ENCODE measurements at places on chromosomes 11 and 22.
A peak's percentile ranks its signal among the peaks of the same experiment; 100 is the strongest.

GRCh38 chr22:46107089-46107664, 43.1 kb upstream of the PPARA start:
- DNase-seq, result no peak

GRCh38 chr11:1130276-1131032, 27.3 kb upstream of the MUC5AC start:
- no peak for DNase-seq

DNA sequence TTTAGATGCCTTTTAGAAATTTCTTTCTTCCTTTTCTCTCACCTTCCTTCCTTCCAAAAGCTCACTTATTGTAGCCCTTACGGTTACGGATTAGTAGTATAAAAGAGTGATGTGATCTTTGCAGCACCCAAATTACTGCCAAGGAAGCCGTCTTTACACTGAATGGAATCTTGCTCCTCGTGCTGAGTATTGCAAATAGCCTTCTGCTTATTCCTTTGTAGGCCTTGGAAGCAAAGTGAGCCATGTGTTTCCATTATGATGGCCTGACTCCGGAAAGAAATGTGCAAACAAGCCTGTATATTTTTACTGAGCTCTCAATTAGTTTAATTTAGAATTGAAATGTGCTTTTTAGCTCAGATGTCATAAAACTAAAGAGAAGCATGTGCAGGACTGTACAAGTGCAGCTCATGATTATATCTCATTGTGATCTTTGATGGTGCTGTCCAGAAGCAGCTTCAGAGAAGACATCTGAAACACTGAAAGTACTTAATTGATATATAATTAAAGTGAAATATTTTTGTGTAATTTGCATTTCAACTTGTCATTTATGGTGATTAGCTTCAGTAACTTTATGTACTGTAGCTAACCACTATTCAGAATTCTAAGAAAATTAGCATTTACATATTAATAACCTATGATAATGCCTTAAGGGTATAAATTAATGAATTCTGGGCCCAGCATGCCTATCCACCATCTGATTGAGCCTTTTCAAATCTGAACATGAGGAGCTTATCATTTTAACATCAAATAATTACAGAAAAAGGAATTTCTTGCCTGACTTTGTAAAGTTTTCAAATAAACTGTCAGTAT, 129.3 kb downstream of the GRIA4 start:
- no peak for DNase-seq

DNA sequence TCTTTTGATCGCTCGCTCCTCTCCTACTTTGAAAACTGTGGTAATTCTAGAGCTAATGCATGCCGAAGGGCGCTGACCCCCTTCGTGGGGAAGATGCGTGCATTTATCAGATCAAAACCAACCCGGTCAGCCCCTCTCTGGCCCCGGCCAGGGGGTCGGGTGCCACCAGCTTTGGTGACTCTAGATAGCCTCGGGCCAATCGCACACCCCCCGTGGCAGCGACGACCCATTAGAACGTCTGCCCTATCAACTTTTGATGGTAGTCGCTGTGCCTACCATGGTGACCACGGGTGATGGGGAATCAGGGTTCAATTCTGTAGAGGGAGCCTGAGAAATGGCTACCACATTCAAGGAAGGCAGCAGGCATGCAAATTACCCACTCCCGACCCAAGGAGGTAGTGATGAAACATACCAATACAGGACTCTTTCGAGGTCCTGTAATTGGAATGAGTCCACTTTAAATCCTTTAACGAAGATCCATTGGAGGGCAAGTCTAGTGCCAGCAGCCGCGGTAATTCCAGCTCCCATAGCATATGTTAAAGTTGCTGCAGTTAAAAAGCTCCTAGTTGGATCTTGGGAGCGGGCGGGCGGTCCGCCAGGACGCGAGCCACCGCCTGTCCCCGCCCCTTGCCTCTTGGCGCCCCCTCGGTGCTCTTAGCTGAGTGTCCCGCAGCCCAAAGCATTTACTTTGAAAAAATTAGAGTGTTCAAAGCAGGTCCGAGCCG, 3898.2 kb upstream of the OR11H1 start:
- DNase-seq, result no peak

- no peak for DNase-seq
Measured at GRCh38 chr22:17960695-17961445, 63.5 kb downstream of the MICAL3 start.

GRCh38 chr22:36478966-36479365, 2.5 kb downstream of the TXN2 start:
- no peak for DNase-seq

- DNase-seq, result no peak
Measured at GRCh38 chr11:48081151-48082010, 101.0 kb downstream of the PTPRJ start.

GRCh38 chr22:30919973-30920372, 48.6 kb downstream of the MORC2 start:
- DNase-seq, result no peak

GRCh38 chr22:24392218-24392931, 35.0 kb upstream of the ADORA2A start:
- no peak for DNase-seq

GRCh38 chr11:6742260-6742659, 29.5 kb downstream of the OR2AG2 start:
- DNase-seq, result no peak

DNA sequence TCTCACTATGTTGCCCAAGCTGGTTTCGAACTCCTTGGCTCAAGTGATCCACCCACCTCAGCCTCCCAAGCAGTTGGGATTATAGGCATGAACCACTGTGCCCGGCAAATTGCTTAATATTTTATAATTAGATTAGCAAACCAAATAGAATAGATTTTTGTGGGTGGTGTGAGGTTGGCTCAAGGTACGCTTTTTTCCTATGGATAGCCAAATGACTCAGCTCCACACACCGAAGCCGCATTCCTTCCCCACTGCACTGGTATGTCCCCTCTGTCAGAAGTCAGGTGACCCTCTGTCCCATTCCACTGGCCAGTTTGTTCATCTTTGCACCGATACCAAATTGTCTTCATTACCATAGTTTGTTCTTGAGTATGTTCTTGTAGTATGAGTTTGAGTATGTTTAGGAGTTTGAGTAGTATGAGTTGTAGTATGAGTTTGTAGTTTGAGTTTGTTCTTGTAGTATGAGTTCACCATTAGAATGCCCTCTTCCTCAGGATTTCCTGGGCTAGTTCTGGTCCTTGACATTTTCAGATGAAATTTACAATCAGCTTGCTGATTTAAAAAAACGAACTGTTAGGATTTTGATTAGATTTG, 19.4 kb downstream of the SUSD2 start:
- no peak for DNase-seq

GRCh38 chr11:57353852-57354251, 15.7 kb downstream of the P2RX3 start:
- no peak for DNase-seq

DNA sequence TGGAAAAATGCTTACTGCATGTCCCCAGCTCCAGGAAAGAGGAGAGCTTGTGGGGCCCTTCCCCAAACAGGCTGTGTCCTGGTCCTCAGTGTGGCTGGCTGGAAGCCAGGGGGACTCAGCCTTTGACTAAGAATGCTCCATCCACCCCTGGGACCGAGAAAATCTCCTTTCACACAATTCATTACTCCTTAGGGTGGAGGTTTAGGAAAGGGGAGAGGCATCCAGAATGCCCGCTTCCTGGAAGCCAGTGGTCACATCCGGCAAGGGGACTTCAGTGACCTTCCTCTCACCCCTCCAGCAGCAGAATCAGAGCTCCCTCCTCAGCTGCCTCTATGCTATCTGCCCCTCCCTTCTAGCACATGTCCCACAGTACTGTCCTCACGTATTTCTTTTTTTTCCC, 21.9 kb downstream of the ATG16L2 start:
- no peak for DNase-seq

- DNase-seq, result no peak
Measured at GRCh38 chr22:25452116-25452700, 112.3 kb upstream of the GRK3 start.

DNA sequence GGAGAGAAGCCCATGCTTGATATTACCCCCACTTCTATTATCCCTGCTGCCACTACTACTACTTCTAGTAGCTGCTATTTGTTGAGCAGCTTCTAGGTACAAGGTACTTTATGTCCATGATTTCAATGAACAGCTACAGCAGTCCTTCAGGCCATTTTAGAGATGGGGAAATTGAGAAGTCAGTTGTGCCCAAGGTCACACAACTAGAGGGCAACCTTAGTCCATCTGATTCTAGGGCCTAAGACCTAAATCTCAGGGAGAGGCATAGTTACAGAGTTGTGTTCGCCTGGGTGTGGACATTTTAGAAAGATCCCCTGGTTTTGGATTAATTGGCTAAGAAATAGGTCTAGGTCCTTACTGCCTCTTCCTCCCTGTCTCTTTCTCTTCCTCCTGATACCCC, 52.3 kb downstream of the MICAL2 start:
- DNase-seq, result no peak

DNA sequence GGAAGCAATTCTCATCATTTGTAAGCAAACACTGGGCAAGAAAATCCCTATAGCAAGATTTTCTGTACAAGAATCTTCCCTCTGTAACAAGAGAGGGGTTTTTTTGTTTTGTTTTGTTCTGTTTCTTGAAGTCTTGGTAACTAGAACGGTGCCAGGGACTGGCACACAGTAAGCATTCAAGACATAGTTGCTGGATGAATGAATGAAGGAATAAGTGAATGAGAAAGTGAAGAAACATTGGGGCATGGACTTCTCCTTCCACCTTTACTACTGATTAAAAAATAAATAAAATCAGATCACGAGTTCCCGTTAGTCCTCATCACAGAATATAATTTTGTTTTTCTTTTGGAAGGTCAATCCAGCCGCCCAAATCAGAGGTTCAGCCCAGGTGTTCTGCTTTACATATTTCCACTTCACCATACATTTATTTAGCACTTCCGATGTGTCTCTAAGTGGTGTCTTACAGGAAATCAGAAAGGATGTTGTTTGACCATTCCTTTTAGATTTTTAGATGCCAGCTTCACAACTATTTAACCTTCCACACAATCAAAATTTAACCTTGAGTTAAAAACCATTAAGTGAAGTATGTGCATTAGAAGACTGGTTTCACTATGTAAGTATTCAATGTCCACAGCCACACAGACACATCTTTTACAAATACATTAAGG, 281.2 kb downstream of the CADM1 start:
- DNase-seq, result no peak

- no peak for DNase-seq
Measured at GRCh38 chr11:114121804-114122504, 62.4 kb downstream of the ZBTB16 start.

DNA sequence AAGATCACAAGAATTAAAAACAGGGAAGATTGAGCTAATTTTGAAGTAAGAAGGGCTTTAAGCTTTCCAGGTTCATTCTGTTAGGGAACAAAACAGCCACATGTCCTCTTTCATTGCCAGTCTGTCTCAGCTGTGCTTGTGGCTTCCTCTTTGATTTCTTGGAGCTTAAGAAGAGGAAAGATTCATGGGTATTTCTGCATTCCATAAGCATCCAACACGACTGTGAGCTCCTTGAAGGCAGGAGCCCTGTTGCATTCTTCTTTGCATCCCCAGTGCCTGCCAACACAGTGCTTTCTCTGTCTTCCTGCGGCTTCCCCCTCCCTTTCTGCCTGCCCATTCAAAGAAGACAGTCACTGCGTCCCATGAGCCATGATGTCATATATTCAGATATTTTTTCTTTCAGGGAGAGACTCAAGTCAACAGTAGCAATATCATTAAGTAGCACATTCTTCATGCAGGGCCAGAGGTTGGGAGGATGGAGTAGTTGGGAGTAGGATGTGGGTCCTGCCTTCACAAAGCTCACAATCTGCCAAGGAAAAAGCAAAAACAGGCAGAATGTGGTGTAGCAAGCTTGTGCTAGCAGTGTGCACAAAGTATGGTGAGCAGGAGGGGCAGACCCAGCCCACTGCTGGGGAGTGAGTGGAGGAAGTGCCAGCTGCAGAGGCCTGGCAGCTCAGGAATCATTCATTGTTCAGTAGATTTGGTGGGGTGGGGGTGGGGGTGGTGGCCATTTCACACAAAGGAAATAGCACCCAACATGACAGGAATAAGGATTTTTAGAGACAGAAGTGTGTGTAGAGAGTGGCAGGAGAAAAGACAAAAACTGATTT, 162.1 kb upstream of the RASSF10 start:
- no peak for DNase-seq

DNA sequence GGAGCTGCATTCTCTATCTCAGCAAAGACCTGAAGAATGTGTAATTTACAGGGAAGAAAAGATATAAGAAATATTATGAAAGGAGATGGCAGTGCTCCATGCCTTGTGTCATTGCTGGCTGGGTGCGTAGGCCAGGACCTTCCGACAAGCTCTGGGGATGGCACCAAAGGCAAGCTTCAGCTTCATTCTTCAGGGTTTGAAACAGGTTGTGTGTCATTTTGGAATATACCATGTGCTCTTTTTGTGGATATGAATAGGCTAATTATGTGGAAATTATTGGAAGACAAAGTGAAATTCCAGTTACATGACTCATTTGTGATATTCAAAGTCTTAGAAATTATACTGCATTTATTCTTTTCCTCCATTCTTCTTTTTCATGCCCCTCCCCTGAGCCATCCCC, 5.7 kb upstream of the KIRREL3 start:
- no peak for DNase-seq

DNA sequence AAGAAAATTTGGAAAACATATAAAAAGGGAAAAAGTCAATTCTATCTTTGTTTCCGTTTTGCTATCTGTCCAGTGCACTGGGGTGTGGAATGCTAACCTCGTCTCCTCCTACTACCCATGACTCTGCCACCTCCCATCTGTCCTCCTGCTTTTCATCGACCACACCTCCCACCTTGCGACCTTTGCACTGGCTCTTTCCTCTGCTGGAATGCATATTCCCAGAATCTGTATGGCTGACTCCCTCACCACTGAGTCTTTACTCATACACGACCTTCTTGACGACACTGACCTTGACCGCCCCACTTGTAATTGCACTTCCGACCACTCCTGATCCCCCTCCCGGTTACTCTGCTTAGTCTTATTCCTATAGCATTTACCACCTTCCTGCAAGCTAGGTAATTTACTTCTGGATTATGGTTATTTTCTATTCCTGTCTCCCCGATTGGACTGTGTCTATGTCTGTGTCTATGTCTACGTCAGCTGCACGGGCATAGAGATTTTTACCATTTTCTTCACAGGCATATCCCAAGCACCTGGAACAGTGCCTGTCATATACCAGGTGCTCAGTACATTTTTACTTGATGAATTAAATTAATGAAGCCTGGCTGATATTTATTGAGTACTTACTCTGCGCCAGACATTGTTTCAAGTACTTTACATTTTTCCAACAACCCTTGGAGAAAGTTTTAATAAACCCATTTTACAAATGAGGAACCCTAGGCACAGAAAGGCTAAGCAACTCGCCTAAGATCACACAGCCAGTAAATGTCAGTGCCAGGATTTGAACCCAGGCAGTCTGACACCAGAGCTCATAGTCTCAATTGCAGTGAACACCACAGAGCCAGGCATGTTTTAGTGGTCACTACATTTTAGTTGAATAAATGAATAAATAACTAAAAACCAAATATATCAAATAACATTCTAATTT, 89.3 kb upstream of the SLC22A12 start:
- peak; percentile 44 for DNase-seq

- DNase-seq, result no peak
Measured at GRCh38 chr22:30435674-30436126, 10.1 kb downstream of the MTFP1 start.

DNA sequence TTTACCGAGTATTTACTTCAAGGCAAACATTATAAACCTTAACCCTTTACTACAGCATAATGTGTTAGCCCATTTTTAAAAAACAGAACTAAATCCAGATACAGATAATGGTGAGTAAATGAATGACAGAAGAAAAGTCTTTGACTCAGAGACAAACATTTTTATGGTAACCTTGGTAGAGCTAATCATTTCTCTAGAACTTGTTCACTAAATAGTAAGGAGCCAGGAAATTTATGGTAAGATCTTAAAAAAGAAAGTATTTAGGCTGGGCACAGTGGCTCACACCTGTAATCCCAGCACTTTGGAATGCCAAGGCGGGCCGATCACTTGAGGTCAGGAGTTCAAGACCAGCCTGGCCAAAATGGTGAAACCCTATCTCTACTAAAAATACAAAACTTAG, 11.5 kb upstream of the FUT4 start:
- DNase-seq, result no peak
